ENCODE measurements at places on chromosomes 1 and 21. TPM values are rescaled to one million over a fixed set of nuclear protein-coding genes. Genes with fewer than 3 reads are reported as not detected.

DNA sequence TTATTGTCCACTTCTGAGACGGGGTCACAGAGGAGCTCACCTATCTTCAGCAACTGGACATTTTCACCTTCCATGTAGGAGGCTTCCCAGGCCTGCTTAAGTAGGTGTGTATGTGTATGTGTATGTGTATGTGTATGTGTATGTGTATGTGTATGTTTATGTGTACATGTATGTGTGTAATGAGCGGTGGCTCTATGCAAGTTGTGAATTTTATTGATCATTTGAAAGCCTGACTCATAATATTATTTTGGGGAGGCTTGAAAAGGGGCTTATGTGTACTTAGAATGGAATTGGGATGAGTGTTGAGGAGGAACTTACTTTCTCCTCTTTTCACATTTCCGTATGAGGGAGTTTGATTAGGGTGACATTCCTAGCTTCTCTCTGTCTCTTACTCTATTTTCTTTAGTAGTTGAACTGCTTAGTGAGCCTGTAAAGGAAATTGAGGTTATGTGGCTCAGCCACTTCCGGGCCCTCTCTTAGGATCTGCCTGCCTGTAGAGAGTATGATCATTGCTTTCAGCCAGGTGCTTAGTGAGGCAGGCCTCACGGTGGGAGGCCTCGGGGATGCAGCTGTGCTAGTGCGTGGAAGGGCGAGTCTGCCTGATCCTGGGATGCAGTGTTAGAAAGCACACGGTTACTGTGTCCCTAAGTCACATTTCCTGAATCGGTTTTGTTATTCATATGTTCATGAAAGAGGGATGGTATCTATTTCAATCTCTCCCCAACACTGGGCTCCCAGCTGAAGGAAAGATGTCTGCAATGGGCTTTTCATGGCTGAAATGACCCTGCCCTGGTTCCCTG, 61.0 kb downstream of the IER5 start:
- peak overlapping the region; percentile 54 for H3K27ac ChIP-seq
- H3K4me1 ChIP-seq, result peaks cover 38% of the 10 kb centered on the region
- DNase-seq, result peak; percentile 76
- peaks cover under 1% of the 10 kb centered on the region for H3K27me3 ChIP-seq

GRCh38 chr1:8571200-8571984, 246.0 kb downstream of the RERE start:
- no peak for DNase-seq
- H3K36me3 ChIP-seq, result no peaks in the 10 kb centered on the region
- H3K27ac ChIP-seq, result peak overlapping the region; percentile 42
- H3K27me3 ChIP-seq, result no peaks in the 10 kb centered on the region
- no peak overlapping the region for H3K4me3 ChIP-seq

- no peaks in the 10 kb centered on the region for H3K4me1 ChIP-seq
- H3K4me3 ChIP-seq, result no peak overlapping the region
- H3K27ac ChIP-seq, result no peak overlapping the region
- H3K27me3 ChIP-seq, result no peaks in the 10 kb centered on the region
- peaks cover 17% of the 10 kb centered on the region for H3K36me3 ChIP-seq
- DNase-seq, result no peak
Measured at GRCh38 chr1:193216920-193217319, 30.5 kb upstream of the B3GALT2 start.

DNA sequence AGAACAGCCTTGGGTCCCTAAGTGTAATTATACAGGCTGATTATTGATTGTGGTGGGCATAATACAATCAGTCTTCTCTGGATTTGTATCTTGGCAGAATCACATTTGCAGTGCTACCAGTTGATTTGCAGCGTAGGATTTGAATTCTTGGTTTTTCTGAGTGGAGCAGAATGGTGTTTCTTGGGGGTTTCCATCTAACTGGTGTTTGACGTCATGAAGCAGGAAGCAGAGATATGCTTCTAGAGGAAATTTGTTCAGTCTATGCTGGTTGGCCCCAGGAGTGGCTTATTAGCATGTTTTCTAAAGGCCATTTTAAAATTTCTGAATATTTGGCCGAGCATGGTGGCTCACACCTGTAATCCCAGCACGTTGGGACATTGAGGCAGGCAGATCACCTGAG, 3.4 kb downstream of the CTTNBP2NL start:
- H3K36me3 ChIP-seq, result peaks cover 3% of the 10 kb centered on the region
- no peak for DNase-seq
- H3K27me3 ChIP-seq, result peaks cover 18% of the 10 kb centered on the region
- H3K4me1 ChIP-seq, result peaks cover 26% of the 10 kb centered on the region
- H3K27ac ChIP-seq, result no peak overlapping the region

DNA sequence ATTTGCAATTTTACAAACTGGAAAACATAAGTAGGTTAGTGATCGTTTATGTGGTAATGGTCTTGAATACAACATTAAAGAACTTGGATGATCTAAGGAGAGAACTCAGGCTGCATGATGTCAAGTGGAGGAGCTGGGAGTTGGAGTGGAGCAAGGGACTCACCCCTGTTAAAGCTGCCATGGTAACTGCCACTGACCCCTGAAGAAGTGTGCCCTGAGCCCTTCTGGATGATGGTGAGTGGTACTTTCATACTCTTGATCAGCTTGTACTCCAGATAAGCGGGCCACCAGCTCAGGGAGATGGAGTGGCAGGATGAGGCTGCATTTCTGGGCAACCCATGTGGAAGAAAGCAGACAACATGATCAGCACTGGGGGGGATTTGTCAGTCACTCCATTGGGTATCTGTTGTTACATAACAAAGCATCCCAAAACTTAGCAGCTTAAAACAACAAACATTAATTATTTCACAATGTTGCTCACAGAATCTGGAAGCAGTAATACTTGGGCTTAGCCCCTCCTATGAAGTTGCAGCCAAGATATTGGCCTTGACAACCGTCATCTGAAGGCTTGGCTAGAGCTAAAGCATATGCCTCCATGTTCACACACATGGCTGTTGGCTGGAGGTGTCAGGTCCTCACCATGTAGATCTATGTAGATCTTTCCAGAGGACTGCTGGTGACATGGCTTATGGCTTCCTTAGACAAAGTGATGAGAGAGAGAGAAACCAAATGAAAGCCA, 213.8 kb downstream of the DUSP10 start:
- no peaks in the 10 kb centered on the region for H3K36me3 ChIP-seq
- no peak overlapping the region for H3K27ac ChIP-seq
- peaks cover 21% of the 10 kb centered on the region for H3K27me3 ChIP-seq
- H3K4me1 ChIP-seq, result no peaks in the 10 kb centered on the region
- no peak for DNase-seq

GRCh38 chr1:204736836-204737235, 51.3 kb upstream of the LRRN2 start:
- no peak overlapping the region for H3K4me3 ChIP-seq
- H3K27me3 ChIP-seq, result peaks cover 14% of the 10 kb centered on the region
- H3K27ac ChIP-seq, result no peak overlapping the region
- peaks cover 2% of the 10 kb centered on the region for H3K36me3 ChIP-seq
- H3K4me1 ChIP-seq, result no peaks in the 10 kb centered on the region
- DNase-seq, result no peak

DNA sequence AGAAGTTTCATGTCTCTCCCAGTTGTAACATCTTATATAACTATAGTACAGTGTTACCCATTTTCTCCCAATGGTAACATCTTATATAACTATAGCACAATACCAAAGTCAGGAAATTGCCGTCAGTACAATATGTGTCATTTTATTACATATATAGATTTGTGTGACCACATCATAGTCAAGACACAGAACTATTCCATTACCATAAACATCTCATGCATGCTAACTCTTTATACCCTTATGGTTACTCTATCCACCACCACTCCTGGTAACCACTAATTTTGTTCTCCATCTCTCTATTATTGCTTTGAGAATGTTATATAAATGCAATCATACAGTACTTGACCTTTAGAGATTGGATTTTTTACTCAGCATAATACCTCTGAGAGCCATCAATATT, 120.7 kb downstream of the BACH1 start:
- no peaks in the 10 kb centered on the region for H3K4me1 ChIP-seq
- no peaks in the 10 kb centered on the region for H3K27me3 ChIP-seq
- H3K4me3 ChIP-seq, result no peak overlapping the region
- DNase-seq, result no peak
- H3K27ac ChIP-seq, result peak overlapping the region; percentile 73

DNA sequence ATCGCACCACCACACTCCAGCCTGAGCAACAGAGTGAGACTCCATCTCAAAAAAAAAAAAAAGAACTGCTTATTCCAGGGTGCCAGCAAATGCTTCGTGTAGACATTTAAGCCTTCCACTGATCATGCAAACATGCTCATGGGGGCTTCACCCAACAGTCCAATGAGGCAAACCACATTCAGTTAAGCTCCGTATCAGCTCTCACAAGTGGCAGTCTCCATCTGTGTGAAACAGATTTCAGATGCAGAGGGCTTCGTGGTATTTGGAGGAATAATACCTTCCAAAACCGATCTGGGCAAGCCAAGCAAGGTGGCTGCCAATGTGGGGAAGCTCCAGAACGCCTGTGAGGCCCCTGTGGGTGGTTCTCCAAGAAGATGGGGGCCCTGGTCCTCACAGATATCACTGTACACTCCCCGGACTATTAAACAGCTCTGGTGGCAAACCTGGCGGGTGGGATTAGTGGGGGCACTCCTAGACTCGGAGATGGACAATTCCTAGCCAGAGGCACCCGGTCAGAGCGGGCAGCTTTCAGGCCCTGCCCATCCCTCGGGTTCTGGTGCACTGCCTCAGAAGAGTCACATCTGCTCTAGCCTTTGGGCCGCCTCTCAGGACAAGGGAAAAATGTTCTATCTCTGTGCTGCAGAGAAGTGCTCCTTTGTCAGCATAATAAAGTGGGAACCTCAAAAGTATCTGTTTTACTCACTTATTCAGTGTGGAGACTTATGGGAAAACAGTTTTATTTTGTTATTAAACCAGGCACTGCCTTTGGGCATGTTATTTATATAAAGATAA, 10.2 kb downstream of the CREG1 start:
- H3K4me3 ChIP-seq, result no peak overlapping the region
- H3K36me3 ChIP-seq, result no peaks in the 10 kb centered on the region
- no peak for DNase-seq
- no peaks in the 10 kb centered on the region for H3K27me3 ChIP-seq
- no peak overlapping the region for H3K27ac ChIP-seq

- H3K4me1 ChIP-seq, result no peaks in the 10 kb centered on the region
- no peak overlapping the region for H3K27ac ChIP-seq
- H3K27me3 ChIP-seq, result no peaks in the 10 kb centered on the region
- no peak overlapping the region for H3K4me3 ChIP-seq
Measured at GRCh38 chr1:240691909-240692705, 80.2 kb upstream of the GREM2 start.

- peak overlapping the region; percentile 87 for H3K4me3 ChIP-seq
- H3K27ac ChIP-seq, result no peak overlapping the region
- no peaks in the 10 kb centered on the region for H3K36me3 ChIP-seq
- peaks cover 36% of the 10 kb centered on the region for H3K4me1 ChIP-seq
Measured at GRCh38 chr1:98045767-98046641, 125.2 kb upstream of the DPYD start.

DNA sequence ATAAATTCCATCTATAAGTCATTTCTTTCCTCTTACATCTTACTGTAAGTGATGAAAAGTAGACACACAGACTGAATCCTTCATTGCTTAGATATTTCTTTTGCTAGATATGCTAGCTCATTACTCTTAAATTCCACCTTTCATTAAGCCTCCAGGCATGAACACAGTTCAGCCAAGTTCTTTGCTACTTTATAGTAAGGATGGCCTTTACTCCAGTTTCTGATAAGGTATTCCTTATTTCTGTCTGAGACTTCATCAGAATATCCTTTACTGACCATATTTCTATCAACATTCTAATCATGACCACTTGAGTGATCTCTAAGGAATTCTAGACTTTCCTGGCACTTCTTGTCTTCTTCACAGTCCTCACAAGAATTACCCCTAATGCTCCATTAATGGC, 191.7 kb upstream of the KCTD3 start:
- H3K4me3 ChIP-seq, result no peak overlapping the region
- no peak for DNase-seq
- H3K27ac ChIP-seq, result no peak overlapping the region
- no peaks in the 10 kb centered on the region for H3K27me3 ChIP-seq

GRCh38 chr1:95534985-95535384, 301.0 kb downstream of the RWDD3 start:
- no peak for DNase-seq
- no peaks in the 10 kb centered on the region for H3K27me3 ChIP-seq
- no peaks in the 10 kb centered on the region for H3K4me1 ChIP-seq
- no peaks in the 10 kb centered on the region for H3K36me3 ChIP-seq
- no peak overlapping the region for H3K4me3 ChIP-seq

GRCh38 chr1:173414136-173414535, 63.0 kb upstream of the PRDX6 start:
- no peak overlapping the region for H3K27ac ChIP-seq
- H3K4me1 ChIP-seq, result peaks cover 44% of the 10 kb centered on the region
- no peaks in the 10 kb centered on the region for H3K36me3 ChIP-seq
- H3K27me3 ChIP-seq, result no peaks in the 10 kb centered on the region

GRCh38 chr1:38487396-38487795, 372.2 kb downstream of the RRAGC start:
- H3K27me3 ChIP-seq, result peaks cover 17% of the 10 kb centered on the region
- H3K4me3 ChIP-seq, result no peak overlapping the region
- H3K27ac ChIP-seq, result no peak overlapping the region

Gene SPRR1A
- total RNA-seq, result not detected

Gene CDK11B
- total RNA-seq, result 41.5 TPM

Gene ZMYM1
- total RNA-seq, result 3.8 TPM

Gene STPG1
- 13.0 TPM for total RNA-seq

Gene ATXN7L2
- 11.9 TPM for total RNA-seq

Gene ID3
- 37.2 TPM for total RNA-seq

Gene CXADR
- total RNA-seq, result 0.23 TPM

Data from activated T-cell treated with anti-CD3 and anti-CD28 coated beads, Interleukin-2, amount 50 U/mL, for 72 hours (primary cell).